ENCODE measurements at places on chromosomes 16 and 17.
A peak's percentile ranks its signal among the peaks of the same experiment; 100 is the strongest.

GRCh38 chr16:67077871-67078270, 31.9 kb upstream of the PHAF1 start:
- DNase-seq = no peak

DNA sequence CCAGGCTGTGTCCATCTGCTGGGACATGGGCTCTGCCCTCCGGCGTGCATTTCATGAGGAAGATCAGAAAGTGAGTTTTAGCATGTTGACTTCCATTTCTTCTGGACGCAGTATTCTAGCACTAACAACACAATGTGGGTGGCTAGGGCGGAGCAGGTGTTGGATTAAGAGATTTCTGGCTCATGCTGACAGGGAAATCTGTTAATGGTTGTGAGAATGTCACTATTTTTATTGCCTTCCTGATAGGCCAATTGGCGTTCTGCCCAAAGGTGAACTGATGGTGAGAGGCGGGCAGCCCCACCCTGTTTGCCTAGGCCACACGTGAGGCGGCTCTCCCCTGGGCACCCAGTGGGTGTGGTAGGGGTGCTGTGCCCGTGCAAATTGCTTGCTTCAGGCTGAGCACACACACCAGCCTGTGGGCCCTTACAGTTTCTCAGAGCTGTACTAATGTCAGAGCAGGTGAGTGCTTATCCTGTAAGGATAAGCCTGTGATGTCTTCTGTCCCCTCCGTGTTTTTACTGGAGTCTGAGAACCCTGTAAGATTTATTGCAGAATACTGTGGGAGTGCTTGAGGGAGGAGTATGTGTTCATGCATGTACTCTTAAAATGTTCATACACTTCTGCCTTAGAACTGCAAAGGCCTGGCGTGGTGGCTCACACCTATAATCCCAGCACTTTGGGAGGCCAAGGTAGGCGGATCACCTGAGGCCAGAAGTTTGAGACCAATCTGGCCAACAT, 30.9 kb downstream of the PGS1 start:
- no peak for DNase-seq

GRCh38 chr17:8754890-8755289, 3.5 kb downstream of the SPDYE4 start:
- no peak for DNase-seq

GRCh38 chr17:81707725-81708646, 4.1 kb upstream of the SLC25A10 start:
- no peak for DNase-seq

GRCh38 chr16:66947302-66948065, 12.2 kb downstream of the CES2 start:
- DNase-seq = peak; percentile 88

DNA sequence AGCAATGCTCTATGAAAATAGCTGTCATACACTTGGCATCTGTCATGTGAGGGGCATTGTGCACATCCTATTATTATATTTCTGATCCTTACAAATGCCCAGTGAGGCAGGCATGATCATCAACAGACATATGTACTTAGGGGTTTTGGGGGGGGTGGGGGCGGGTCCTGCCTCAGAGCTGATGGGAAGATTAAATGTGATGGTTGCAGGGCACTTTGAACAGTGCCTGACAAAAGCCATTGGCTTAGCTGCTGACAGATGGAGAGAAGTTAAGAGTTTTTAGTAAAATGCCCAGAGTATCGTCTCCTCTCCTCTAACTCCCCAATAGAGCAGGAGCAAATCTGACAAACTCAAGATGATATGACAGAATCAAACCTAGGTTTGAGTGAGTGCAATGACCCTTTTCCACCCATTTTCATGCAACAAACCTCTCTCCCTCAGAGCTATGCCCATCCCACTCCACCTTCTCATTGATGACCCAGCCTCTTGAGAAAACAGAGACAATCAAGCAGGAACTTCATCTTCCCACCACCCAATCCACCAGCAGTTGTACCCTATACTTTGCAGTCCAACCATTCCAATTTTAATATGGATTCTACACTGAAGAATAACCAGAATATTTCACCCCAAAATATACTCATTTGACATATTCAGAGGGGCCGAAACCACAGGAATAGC, 4.8 kb downstream of the KLHL11 start:
- no peak for DNase-seq

- peak; percentile 31 for DNase-seq
These were observed 440 bp downstream of the NPRL3 start for GRCh38 chr16:138049-138417.

DNA sequence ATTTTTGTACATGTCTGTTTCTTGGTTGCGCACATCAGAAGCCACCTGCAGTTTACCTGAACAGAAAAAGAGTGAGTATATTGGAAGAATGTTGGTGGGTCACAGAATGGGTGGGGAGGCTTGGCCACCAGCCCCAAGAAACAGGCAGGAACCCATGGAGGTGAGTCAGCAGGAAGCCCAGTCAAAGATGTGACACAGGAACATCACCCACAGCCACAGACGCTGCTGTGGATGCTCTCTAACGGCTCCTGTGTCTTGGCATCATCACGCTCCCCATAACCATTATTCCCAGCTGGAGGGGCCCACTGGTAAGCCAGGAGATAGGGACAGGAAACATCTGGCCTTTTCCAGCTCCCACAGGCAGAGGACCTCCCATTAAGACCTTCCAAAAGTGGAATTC, 94.0 kb upstream of the WSB1 start:
- DNase-seq = no peak

DNA sequence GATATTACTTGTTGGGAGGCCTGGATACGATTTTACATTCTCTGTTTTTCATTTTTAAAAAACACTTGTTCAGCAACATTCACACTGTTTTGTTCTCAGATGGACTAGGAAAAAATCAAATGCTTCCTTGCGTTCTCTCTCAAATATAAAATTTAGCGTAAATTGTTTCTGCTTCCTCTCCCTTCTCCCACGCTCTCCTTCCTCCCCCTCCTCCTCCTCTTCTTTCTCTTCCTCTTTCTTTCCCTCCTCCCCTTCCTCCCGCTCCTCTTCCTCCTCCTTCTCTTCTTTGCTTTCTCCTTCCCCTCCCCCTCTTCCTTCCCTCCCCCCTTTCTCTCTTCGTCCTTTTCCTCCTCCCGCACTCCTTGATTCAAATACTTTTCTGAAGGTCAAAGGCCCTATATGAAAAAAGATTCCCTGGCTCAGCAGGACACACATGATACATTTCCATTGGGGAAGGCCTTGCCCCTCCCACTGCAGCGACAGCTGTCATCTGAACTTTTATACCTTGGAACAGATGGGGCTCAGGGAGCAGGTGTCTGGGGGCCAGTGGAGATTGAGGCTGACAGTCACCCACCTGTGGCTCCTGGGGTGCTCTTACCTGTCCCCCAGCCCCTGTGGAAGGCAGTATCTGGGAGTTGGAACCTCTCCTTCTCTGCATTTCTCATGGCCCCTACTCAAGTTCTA, 99.4 kb upstream of the SDK2 start:
- no peak for DNase-seq

- DNase-seq = no peak
These were observed at the start of gene TMEM98 for GRCh38 chr17:32927724-32928585. TMEM98 (plus strand) TSS chr17:32928153; CDS start chr17:32931529, 3,376 bp downstream.

- no peak for DNase-seq
These were observed 170.7 kb downstream of the SEC14L1 start for GRCh38 chr17:77311371-77311981.

DNA sequence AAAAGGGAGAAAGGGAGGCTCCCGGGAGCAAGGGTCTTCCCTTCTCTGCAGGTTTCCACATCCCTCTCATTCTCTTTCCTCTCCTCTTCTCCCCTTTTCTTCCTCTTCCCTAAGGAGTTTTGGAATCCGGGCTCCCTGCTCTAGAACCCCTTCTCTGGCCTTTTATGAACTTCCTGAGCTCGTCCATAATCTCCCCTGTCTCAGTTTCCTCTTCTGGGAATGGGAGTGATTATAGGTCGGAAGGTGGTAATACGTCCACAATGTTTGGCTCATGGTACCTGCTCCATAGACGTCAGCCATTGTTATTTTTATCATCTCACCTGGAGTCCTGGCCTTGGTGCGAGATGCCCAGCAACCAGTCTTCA, 467 bp upstream of the EMP2 start:
- DNase-seq = no peak

DNA sequence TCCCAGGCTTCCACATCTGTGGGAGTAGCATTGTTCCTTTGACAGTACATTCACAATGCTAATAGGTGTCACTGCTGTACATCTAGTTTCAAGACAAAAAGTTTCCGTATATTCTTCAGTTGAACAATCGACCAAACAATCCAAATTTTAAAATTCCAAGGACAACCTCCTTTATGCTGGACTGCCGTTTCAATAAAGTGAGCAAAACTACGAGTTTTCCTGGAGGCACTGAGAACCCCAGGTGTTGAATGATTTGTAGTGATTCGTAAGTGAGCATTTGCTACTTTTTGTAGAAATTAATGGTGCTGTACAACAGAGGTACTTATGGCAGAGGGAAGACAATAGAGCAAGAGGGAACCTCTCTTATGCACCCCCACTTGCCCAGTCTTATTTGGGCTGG, 71.2 kb upstream of the NACA2 start:
- DNase-seq = no peak

GRCh38 chr17:1979182-1979985, 45.8 kb downstream of the RTN4RL1 start:
- no peak for DNase-seq

GRCh38 chr16:26752166-26752565, 314.6 kb upstream of the C16orf82 start:
- no peak for DNase-seq

DNA sequence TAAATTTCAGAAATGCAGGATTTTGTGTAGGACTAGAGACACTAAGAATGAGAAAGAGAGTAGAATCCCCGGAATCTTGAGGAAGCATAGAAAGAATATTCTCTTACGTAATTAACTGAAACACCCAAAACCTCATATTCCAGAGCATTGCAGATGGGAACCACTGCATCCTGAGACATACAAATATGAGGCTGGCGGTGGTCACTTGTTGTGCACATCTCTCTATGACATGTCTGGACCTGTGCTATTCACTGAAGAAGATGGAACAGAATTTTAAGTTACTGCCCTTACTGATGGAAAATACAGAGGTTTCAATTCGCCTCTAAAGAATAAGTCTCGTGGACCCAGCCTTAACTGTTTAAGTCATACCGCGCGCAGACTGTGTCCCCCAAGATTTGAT, 806 bp downstream of the RAD51C start:
- no peak for DNase-seq

- DNase-seq = no peak
These were observed 108.4 kb downstream of the METRNL start for GRCh38 chr17:83187782-83188311.

GRCh38 chr16:70685938-70686375, at the start of gene MTSS2:
MTSS2 (minus strand) TSS chr16:70686053; CDS start chr16:70685791, 262 bp downstream.
- DNase-seq = peak; percentile 27

DNA sequence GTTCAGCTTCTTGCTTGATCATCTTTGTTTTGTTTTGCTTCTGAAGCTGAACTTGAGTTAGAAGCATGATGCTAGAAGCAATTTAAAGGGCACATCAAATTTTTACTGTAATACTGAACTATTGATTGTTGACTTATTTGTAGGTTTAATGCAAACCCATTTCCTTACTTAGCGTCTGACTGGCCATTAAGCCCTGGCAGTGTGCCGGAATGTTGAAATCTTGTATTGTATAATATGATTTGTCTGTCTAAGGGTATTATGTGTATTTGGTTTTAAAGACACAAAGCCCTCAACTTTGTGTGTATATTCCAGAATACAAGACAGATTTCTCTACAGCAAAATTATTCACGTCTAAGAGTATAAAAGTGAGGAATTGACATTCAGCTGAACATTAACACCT, 39.7 kb downstream of the NUP93 start:
- no peak for DNase-seq

DNA sequence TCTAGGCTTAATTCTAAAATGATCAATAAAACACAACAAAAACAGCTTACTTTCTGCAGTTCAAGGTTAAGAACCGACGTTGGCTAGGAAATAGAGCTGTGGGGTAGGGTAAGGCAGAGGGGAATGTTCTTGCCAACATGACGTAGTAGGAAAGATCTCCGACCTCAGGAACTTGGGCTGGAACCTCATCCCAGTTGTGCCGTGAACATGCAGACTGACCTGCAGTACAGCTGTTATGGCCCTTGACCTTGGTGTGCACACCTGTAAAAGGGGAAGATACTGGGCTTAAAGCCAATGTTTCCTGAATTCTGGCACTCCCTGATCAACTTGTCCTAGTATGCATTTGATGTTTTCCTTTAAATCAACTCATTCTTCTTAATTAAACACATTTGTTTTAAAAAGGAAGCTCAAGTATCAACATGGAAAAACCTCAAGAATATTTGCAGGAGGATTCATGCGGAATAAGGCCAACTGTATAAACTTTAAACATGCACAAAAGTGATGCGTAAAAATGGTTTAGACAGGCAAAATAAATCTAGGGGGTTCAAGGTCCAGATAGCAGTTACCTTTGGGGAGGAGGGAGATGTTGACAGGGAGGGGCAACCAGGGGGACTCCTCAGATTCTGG, 14.2 kb upstream of the SLC6A2 start:
- no peak for DNase-seq

DNA sequence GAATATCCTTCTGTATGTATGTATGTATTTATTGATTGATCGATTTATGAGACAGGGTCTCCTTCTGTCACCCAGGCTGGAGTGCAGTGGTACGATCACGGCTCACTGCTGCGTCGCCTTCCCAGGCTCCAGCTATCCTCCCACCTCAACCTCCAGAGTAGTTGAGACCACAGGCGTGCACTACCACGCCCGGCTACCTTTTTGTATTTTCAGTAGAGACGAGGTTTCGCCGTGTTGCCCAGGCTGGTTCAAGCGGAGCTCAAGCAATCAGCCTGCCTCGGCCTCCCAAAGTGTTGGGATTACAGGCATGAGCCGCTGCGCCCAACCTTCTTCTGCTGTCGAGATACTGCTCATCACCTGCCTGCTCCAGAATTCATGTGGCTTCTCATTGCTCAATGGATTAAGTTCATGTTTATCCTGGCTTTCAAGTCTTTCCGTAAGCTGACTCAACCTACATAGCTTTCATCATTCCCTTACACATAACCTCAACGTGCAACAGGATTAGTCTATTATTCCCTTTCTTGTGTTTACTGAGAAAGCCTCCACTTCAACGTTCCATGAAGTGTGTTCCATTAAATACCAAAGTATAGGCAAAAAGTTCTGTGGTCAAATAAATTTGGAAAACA, 13.6 kb downstream of the TAC4 start:
- no peak for DNase-seq

DNA sequence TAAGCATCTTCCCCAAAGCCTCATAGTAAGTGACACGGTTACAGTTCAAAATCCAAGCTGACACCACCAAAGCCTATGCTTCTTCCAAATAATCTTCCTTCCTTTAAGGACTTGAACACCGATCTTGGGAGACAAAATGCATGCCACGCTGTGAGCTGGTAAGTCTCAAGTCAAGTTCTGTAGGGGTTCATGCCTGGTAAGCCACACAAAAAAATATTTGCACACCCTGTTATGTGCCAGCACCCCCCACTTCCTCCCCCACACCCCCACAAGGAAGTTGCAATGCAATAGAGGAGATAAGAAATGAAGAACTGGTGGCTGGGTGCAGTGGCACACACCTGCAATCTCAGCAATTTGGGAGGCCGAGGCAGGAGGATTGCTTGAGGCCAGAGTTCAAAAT, 5.6 kb downstream of the NOG start:
- DNase-seq = peak; percentile 70
